ENCODE measurements at places on chromosomes 12 and 14.
A peak's percentile ranks its signal among the peaks of the same experiment; 100 is the strongest.

- DNase-seq, result no peak
Measured at GRCh38 chr12:54019924-54020590, 8.2 kb upstream of the HOXC6 start.

GRCh38 chr14:105326891-105327694 lies 12.5 kb downstream of the PACS2 start:
- no peak for DNase-seq

DNA sequence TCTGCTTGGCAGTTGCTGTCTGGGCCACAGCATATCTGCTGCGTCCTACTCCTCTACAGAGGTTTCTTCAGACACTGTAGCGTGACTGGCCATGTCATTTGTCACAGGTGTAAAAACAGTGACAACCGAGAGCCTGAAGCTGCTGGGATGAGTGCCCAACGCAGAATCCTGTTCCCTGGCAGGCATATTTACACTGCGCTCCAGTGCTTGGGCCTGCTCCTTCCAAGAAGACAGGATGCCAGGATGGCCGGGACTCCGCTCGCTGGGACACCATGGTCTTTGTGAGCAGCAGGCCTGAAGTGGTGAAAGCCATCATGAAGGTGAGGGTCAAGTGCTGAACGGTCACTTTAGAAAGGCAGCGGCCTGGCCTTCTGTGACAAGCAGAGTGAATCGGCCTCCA lies 171.4 kb downstream of the EMP1 start:
- DNase-seq, result no peak

DNA sequence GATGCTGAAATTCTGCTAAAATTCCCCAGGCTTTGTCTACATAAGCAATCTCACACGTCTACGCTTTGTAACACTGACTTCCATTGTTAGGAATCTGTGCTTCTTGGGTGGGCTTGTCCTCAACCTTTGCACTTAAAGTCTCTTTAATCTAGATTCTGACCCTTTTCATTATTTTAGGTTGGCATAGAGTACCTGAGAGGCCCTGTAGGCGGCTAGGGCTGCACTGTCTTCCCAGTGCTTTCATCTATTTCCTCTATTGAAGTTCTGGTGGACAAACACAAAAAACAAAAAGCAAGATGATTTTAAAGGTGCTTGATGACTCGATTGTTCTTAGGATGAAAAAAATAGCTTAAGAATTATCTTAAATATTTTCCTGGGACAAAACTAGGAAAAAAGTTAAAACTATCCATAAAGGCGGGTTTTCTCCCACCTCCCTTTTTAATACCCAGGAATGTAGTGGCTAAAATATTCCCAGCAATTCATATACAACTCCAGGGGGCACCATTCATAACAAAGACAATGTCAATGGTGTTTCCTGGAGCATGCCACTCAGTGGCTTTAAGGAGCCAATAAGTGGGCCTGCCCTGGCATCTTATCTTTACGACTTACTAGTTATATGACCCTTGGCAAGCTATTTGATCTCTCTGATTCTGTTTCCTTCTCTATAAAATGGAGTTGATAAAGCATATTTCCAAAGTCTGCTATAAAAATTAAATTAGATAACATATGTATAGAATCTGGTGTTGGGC lies 197.5 kb downstream of the STXBP6 start:
- no peak for DNase-seq

DNA sequence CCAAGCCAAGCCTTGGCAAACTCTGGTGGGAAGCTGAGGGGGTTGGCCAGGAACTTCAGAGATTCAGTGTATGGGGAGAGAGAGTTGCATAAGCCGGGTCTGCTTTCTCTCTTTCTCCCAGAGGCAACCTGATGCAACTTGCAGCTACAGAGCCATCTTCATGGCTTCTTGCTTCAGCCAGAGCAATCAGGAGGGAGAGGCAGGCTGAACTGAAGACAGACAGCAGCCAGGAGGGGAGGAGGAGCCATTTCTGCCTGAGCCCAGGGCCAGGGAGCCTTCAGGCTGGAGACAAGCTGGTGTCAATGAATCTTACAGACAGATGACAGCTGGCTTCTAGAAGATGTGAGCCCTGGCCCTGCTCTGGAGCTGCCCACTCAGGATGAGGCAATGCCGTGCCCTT lies 18.7 kb downstream of the NPC2 start:
- no peak for DNase-seq

GRCh38 chr12:9115731-9116559 lies at the start of gene A2M:
Gene A2M, minus strand, starts transcription at chr12:9115919. Its CDS starts 70 bp downstream, at chr12:9115849.
- no peak for DNase-seq

- DNase-seq, result no peak
Measured at GRCh38 chr12:104712477-104712876, 245.6 kb downstream of the SLC41A2 start.

- no peak for DNase-seq
Measured at GRCh38 chr12:130218682-130219081, 56.4 kb downstream of the FZD10 start.

DNA sequence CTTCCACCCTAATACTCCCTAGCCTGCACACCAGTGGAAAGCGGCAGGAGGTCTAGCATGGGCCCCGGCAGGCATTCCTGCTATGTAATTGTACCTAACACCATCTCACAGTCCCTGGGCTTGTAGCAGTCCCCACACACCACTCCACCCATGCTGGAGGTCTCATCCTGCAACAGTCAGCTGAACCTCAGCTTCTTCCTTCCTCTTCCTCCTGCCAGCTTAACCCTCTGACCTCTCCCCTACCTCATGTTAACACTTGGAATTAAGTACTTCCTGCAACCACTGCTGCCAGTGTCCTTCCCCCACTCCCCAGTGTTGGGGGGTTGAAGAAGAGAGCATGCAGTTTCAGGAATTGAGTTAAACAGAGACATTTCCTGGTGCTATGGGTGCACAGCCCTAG lies 7.6 kb downstream of the ADCY4 start:
- no peak for DNase-seq

DNA sequence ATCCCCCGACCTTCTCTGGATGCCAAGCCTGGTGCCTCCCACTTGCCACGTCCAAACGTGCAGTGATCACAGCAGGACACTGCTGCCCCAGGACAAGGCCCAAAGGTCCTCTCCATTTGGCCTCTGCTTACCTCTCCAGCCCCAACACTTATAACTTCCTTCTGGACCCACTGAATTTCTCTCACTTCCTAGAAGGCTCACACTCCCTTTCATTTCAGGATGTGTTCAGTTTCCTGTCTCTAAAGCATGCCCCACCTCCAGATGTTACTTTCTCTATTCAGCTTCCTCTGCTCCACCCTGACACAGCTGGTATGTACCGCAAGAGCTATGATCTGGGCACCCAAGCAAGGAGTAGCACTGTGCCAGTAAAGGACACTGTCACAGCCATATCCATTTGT lies 33.0 kb downstream of the CDKL1 start:
- peak; percentile 24 for DNase-seq

GRCh38 chr14:105420974-105421674 lies 1.5 kb downstream of the MTA1 start:
- DNase-seq, result no peak

GRCh38 chr12:82883394-82884355 lies 197.0 kb downstream of the TMTC2 start:
- DNase-seq, result no peak

- no peak for DNase-seq
Measured at GRCh38 chr14:96897184-96897583, 100.0 kb downstream of the VRK1 start.

- DNase-seq, result no peak
Measured at GRCh38 chr14:26597589-26598080, at the start of gene NOVA1. Gene NOVA1, minus strand, starts transcription at chr14:26598033. Its CDS starts 597 bp downstream, at chr14:26597436.

- no peak for DNase-seq
Measured at GRCh38 chr14:55533960-55534359, 46.0 kb upstream of the KTN1 start.

- DNase-seq, result no peak
Measured at GRCh38 chr14:53149668-53150316, 3.3 kb downstream of the DDHD1 start.

DNA sequence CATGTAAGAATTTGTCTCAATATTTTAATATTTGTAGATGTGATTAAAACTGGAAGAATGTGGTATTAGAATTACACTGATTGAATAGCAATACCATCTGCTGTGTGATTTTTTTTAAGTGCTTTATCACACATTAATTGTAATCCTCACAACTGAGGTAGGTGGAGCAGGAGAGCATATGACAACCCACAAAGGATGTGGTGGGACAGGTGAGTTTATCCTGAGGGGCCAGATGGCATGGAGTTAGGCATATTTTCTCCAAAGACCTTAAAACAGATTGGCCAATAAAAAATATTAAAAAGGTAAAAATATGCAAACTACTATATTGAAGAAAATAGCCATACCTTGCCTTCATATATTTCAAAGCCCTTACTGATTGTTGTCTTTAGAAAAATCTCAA lies 7.8 kb downstream of the LRRC10 start:
- DNase-seq, result no peak

GRCh38 chr12:114400361-114400811 lies 5.6 kb downstream of the TBX5 start:
- no peak for DNase-seq

GRCh38 chr12:120292411-120292660 lies 633 bp upstream of the RNU4-2 start:
- DNase-seq, result peak; percentile 4

DNA sequence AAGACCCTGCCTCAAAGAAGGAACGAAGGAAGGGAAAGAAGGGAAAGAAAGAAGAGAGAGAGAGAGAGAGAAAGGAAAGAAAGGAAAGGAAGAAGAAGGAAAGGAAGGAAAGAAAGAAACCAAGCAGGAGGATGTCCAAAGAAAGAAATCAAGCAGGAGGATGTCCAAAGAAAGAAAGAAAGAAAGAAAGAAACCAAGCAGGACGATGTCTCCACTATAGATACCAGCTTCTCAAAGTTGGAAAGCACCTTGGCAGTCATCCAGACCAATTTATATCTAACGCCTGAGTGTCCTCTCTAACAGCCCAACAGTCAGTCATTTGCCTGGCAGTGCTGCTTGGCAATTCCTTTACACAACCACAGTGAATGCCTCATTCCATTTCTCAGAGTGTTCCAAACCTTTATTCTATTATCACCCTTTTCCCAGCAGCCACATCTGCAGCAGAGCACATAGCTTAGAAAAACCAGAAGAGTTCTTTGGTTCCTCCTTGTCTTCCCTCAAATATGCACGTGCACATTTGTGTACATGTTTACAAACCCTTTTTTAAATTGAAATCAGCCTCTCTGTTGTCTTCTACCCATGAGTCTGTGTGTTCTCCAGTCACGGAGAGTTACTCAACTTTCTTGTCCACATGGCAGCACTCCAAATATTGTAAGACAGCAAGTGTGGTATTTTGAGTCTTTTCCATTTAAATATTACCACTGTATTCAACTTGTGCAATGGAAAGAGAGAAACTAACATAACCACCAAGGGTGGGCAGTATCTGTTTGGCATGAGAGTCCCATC lies 138.4 kb downstream of the STXBP6 start:
- no peak for DNase-seq

- no peak for DNase-seq
Measured at GRCh38 chr12:38392554-38393144, 76.1 kb downstream of the ALG10B start.

DNA sequence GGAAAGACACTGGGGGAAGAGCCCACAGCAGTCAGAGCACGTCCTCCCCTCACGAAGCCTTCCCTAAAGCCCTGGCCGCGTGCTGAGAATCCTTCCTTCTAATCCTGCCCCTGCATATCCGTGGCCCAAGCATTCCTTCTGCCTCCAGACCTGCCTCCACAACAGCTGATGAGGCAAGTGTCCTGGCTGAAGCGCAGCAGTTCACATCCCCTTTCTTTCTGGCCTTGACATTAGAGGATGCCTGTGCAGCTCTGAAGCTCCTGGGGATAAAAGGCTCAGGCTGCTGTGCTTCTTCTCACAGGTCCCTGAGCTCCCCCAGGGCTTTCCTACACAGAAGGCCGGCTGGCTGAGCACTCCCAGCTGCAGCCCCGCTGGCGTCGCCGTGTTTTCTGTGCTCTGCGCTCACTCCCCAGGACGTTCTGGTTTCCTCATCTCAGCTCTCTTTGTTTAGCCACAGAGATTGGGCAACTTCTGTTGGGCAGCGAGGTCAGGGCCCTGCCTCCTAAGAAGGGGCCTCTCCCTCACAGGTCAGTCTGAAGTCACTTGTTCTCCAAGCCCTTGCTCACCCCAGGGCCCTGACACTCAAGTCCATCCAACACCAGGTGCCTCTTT lies 45.8 kb downstream of the NINJ2 start:
- no peak for DNase-seq

- no peak for DNase-seq
Measured at GRCh38 chr14:59246566-59246965, 58.1 kb downstream of the DAAM1 start.

DNA sequence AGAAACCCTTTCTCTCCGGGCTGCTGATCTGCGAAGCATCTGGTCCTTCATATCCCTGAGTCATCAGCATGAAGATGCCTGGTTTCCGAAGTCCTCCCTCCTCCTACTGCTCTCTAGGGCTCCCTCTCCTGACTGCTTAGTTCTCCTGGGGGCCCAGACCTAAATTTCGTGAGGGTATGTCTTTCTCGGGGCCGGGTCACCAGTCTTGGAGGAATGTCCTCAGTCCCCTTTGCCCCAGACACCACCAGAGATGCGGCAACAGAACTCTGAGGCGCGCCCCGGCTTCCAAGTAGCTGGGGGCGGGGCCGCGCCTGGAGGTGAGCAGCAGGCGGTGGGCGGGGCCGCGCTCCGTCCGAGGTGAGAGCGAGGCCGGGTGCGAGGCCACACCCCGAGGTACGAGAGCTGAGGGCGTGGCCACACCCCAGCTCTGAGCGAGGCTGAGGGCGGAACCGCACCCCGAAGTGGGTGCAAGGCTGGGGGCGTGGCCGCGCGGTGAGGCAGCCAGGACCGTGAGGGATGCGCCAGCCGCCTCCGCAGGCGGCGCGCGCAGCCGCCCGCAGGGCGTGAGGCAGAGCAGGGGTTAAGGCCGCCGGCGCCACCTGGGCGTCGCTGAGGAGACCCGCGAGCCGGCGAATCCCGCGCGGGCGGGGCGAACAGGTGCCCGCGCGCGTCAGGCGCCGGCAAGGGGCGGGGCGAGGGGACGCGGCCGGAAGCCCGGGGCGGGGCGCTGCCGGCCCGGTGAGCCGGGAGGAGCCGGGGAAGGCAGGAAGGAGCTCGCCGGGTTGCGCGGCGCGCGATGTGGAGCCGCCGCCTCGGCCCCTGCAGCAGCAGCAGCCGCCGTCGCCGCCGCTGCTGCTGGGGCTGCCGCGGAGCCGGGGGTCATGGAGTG lies at the start of gene BICDL1:
Gene BICDL1 (plus strand): TSS at position 765 of the 889 bp plus-strand sequence. CDS start 633 bp downstream, outside the sequence.
- peak; percentile 99 for DNase-seq

DNA sequence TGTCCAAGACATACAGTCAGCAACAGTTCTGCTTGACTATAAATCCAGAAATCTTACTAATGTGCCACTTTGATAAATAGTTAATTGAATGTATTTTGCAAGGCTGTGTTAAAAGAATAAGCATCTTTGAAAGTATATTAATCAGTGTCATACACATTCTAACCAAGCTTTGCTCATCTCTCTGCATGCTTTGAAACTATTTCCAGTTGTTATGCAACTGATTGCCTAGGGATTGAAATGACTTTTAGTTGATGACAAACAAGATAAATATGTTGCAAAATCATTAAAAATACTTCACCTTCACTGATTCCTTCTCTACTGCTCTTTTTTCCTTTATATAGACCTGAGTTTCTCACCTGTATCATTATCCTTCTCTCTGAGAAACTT lies 91.3 kb downstream of the AEBP2 start:
- no peak for DNase-seq

Measured in stimulated activated CD4-positive, alpha-beta T cell treated with anti-CD3 and anti-CD28 coated beads, Interleukin-2, amount 100 ng/mL, for 4 hours (primary cell).